Mammary epithelial cell (primary cell): ENCODE measurements at places on chromosomes 5 and 9. TPM values are rescaled to one million over a fixed set of nuclear protein-coding genes. Genes with fewer than 3 reads are reported as not detected.

The KCNT1 gene
- not detected in 2 replicates for total RNA-seq

The TNC gene
- total RNA-seq = 178 TPM

The IL13 gene
- total RNA-seq = 0.27 TPM in 1 of 2 replicates, not detected in the other

The DOCK8 gene
- total RNA-seq = 5.0 TPM

The OR1J2 gene
- total RNA-seq = not detected

The PHF24 gene
- 0.24 and 0.67 TPM in 2 replicates for total RNA-seq

The SLC36A2 gene
- total RNA-seq = not detected

The MARCOL gene
- not detected in 2 replicates for total RNA-seq

The LCN2 gene
- total RNA-seq = 6.5 TPM
